CD14-positive monocyte (primary cell): ENCODE measurements at places on chromosomes 13 and 19.

- no peak for DNase-seq
These were observed 2.6 kb upstream of the MEIS3 start for GRCh38 chr19:47421844-47422395.

GRCh38 chr13:24661713-24662112 lies 18.5 kb upstream of the ATP12A start:
- no peak for DNase-seq

DNA sequence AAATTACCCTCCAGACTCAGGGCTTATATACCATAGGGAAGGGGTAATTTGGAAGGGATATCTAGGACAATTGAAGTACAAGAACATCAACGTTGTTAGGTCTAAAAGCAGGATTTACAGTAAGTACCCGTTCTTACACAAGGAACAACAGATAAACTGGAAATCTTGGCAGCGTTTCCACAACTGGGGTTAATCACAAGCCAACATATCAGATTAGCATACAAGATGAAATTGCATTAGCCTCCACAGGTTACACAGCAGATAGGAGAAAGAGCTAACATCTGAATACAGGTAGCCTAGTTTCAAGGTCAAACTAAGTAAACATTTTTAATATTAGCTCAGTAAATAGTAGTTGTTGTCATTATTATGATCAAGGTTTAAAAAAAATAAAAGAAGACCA lies 1214.0 kb upstream of the PCDH20 start:
- DNase-seq, result no peak

GRCh38 chr13:29679396-29680053 lies 84.0 kb upstream of the SLC7A1 start:
- DNase-seq, result no peak

GRCh38 chr19:33510462-33511194 lies 11.0 kb downstream of the PEPD start:
- no peak for DNase-seq

- no peak for DNase-seq
These were observed 1253.0 kb downstream of the PCDH17 start for GRCh38 chr13:58884353-58885209.

DNA sequence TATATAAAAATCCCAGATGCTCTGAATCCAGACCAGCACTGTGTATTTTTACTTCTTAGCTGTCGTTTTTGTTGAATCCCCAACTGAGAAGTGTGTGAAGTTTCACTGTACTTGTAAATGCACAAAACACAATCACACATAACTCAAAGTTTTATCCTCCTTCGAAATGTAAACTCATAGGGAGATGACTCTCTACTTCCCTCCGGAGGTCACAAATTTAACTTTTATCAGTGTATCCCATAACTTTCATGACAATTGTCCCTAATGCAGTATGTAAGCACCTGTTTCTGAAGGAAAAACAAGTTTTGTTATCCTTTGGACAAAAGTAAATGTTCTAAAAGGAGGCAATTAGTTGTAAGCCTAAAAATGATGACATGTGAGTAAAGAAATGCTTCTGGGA lies 665.0 kb upstream of the SLITRK6 start:
- no peak for DNase-seq

- no peak for DNase-seq
These were observed 886 bp downstream of the CRLF1 start for GRCh38 chr19:18605546-18606280.

DNA sequence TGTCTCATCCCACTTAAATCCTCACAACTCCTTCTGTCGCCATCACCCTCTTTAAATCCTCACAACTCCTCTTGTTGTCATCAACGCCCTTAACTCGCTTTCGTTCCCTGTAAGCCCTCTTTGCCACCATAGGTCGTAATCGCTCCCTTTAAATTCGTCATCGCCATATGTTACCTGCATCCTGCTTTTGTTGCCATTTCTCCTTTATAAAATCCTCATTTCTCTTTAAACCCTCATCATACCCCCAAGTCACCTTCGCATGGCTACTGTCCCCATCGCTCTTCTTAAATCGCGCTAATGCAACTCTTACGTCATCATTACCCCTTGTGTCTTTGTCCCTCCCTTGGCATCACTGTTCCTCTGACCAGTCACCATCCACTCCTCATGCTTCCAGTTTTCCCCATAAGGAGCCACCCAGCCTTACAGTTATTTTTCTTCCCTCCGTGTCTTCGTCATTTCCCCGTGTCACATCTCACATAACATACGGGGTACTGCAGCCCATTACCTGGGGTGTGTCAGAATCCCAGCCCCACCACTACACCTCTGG lies 539 bp downstream of the PLD3 start:
- DNase-seq, result peak; percentile 66

GRCh38 chr19:11265785-11266236 lies 3.5 kb upstream of the DOCK6 start:
- no peak for DNase-seq

DNA sequence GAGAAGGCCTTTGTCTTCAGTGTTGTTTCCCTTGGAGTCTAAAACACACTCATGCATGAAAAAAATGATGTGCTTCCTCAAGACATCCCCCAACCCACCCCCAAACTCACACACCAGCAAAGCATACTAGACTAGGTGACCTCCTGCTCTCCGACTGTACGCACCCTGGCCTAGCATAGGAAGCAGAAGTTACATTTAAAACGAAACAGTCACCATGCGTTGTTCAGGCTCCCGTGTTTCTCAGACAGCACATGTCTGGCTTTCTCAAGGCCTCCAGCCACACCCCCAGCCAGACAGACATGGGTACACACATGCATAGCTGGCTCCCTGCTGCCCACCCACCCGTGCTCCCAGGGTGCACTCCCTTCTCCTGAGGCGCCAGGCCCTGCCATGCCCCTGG lies 28.7 kb upstream of the C1QTNF9 start:
- DNase-seq, result peak; percentile 80

DNA sequence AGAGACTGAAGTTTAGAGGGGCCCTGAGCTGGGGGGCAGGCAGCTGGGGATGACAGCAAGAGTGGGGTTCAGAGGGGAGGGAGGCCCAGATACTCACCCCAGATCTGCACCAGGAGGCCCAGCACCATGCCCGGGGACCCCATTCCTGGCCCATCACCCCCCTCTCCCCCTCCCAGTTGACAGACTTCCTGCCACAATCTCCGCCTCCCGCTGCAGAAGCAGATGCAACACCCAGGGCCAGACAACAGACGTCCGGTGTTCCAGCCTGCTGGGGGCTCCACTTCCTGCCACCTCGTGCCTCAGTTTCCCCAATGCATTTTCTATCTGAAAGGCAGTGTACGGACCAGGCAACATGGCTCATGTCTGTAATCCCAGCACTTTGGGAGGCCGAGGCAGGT lies at the start of gene TMIGD2:
Gene TMIGD2 (minus strand): TSS at position 147 of the 398 bp plus-strand sequence. CDS start 4 bp downstream, at position 143.
- no peak for DNase-seq

GRCh38 chr19:15154002-15154612 lies 46.7 kb downstream of the NOTCH3 start:
- peak; percentile 43 for DNase-seq

DNA sequence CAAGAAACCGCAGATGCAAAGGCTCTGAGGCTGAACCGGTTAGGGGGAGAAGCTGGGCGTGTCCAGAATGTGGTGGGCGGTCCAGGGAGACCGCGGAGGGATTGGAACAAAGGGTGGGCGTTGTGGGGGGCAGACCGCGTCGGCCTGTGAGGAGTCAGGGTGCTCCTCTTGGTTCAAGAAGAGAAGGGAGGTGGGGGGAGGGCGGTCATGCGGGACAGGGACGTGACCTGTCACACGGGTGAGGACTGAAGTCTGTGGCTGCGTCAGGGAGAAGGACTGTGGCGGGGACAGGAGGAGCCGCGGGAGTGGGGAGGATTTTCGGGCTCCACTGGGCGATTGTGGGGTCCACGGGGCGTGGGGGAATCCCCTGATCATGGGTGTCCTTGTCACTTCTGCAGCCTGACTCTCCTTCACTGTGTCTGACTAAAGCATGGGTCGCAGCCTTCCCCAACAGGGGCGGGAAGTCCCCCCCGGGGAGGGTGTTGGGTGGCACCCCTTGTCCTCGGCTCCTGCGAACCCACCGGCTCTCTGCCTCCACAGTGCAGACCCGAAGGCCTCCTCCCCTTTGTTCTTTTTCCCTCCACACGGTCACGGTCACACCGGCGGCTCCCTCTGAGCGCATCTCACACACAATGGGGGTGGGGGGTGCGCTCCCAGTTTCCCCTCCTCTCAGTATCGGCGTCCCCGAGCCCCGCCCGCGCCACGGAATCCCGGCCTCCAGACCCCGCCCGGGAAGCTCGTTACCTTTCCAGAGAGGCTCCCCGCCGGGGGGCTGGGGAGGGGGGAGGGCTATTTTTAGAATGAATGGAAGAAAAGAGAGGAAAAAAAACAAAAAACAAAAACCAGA lies 16.4 kb upstream of the KCNN1 start:
- DNase-seq, result peak; percentile 94

DNA sequence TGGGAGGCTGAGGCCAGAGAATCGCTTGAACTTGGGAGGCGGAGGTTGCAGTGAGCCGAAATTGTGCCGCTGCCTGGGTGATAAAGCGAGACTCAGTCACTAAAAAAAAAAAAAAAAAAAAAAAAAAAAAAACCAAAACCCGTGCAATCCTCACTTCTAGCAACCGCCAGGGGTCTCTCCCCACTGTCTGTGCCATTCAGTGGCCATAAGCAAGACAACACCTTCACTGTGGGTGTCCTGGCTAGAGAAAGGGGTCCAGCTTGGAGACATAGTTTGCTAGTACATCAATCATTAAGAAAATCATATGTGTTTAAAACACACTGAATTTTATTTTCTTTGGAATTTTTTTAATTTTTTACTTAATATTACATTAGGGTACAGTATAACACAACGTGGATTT lies 68.2 kb downstream of the RASL11A start:
- no peak for DNase-seq

- DNase-seq, result peak; percentile 91
These were observed 977 bp downstream of the IRGQ start for GRCh38 chr19:43594710-43595604.

DNA sequence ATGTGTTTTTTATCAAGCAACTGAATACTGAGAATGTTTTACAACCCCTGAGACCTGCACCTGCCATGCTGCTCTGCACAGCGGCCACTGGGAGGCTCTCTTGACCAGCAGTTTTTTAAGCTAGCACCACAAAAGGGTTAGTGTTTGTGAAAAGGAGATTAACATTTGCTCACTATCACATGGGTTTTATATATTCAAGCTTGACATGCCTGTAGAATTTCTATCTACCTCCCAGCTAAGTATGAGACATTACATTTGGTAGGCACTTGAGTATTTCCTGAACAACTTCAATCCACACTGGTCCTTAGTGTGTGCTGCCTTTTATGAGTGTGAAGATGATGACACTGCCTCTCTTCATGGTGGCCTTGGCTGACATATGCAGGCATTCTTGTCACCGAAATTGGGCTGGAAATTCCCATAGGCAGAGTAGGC lies 1238.9 kb downstream of the UQCRFS1 start:
- DNase-seq, result no peak

DNA sequence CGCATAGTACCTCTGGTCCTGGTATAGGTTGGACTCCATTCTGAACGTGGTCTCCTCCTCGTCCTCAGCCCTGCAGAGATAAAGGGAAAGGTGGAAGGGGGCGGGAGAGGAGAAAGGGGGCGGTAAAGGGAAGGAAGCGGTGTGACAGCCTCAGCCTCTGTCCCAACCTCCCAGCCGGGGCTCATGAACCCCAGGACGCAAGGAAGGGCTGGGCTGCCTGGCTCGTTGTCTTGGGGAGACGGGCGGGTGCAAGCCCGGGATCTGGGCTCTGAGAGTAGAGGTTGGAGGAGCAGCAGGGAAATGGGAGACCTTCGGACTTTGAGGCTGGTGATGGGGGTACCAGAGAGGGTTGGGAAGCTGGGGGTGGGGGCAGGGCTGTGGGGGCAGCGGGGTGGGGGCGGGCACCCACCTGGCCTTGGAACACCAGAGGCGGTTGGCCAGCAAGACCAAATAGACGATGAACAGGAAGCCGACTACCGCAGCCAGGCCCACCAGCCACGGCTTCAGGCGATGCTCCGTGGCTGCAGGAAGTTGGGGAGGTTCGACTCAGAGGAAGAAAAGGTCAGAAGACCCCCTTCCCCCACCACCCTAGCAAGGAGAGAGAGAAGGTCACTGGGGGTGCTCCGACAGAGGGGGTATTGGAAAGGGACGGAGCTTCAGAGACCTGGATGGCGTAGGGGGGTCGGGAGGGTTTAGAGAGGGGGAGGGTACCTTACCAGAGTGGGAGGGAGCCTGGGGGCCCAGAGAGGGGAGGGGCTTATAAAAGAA lies 1.7 kb downstream of the SMIM24 start:
- peak; percentile 12 for DNase-seq

DNA sequence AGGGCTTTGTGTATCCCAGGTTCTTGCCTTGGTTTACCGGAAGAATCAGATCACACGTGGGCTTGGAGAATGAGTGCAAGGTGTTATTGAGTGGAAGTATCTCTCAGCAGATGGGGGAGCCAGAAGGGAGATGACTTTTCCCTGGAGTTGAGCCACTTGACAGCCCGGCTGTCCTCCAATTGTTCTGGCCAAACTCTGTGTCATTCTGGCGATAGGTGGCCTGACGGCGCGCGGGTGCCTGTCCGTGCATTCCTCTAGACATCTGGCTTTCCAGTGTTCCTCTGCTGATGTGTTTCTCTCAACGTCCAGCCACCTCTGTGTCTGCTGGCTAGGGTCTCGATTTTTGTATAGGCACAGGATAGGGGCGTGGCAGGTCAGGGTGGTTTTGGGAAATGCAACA lies 181.9 kb downstream of the SHISA2 start:
- no peak for DNase-seq

- DNase-seq, result no peak
These were observed 16.9 kb downstream of the TMPRSS9 start for GRCh38 chr19:2376784-2377519.

DNA sequence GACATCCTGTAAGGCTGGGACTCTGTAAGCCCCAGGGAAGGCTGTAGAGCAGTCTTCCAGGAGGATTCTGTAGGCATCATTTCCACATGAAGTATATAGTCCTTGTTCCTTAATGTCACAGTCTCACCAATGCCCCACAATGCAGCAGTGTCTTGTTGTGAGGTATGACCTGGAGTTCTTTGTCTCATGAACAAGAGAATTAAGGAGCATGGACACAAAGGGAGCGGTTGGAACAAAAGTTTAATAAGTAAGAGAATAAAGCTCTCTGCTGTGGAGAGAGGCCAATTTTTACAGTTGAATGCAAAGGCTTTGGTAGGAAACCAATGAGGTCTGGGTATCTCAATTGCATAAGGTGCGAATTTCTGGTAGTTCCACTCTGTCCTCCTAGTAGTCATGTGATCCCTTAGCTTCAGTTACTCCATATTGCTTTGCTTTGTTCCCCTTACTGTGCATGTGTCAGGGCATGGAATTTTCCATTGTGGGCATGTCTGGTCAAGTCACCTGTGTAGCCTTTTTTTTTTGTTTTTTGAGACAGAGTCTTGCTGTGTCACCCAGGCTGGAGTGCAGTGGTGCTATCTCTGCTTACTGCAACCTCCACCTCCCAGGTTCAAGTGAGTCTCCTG lies 124.3 kb upstream of the TMTC4 start:
- no peak for DNase-seq

- no peak for DNase-seq
These were observed 6.1 kb upstream of the GGACT start for GRCh38 chr13:100594731-100595130.

GRCh38 chr13:33868343-33868994 lies 50.5 kb downstream of the RFC3 start:
- no peak for DNase-seq
